NCI-H524 treated with DMSO at 0.1 percent for 48 hours (cell line): ENCODE measurements at places on chromosomes 7 and 10.

GRCh38 chr7:133359449-133359848 is 106.6 kb downstream of the EXOC4 start:
- no peak for DNase-seq

GRCh38 chr10:14653271-14654161 is 121.2 kb downstream of the FAM107B start:
- no peak for DNase-seq

DNA sequence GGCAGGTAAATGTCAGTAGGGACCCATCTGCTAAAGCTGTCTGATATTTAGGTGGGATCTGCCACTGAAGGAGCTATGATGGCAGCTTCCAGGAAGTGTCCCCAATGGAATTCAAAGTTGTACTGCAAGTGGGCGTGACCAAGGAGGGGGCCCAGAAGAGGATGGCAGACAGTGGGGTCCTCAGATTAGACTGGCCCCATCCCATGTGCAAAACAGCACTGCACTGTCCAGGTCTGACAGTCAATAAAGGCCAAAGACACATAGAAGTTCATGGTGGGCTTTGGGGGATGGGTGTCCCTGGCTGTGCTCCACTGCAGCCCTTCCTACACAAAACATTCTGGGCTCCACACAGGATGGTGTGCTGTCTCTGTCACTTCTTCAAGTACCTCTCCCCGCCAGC is 49.8 kb upstream of the SORCS1 start:
- no peak for DNase-seq

GRCh38 chr7:118350260-118350659 is 125.8 kb downstream of the ANKRD7 start:
- no peak for DNase-seq

DNA sequence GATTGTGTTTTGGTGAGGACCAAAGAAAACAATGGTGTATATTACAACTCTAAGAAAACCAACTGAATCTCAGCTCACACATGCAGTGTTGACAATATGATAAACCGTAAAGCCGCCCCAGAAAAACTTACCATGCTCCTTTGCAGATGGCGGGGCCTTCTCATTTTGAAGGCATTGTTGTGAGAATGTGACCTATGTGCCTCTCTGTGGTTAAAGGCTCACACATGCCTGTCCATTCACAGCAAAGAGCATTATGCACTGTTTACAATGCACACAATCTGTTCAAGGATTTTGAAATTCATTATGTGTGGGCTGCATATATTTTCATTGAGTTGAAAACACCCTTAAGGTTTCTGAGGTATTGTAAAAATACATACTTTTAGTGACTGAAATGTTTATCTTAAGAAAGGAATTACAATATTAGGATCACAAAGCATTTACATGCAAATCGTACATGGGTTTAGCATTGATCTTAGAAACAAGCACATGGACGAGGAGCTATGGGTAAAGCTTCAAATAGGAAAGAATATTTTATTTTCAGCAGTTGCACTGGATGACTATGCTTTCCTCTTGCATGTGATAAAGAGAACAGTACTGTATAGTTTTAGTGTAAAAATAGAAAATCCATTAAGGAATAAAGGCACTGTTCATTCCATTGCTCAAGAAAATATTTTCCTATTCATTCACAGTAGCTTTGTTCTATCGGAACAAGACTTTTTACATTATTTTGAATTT is 334.3 kb downstream of the ARL4A start:
- no peak for DNase-seq

DNA sequence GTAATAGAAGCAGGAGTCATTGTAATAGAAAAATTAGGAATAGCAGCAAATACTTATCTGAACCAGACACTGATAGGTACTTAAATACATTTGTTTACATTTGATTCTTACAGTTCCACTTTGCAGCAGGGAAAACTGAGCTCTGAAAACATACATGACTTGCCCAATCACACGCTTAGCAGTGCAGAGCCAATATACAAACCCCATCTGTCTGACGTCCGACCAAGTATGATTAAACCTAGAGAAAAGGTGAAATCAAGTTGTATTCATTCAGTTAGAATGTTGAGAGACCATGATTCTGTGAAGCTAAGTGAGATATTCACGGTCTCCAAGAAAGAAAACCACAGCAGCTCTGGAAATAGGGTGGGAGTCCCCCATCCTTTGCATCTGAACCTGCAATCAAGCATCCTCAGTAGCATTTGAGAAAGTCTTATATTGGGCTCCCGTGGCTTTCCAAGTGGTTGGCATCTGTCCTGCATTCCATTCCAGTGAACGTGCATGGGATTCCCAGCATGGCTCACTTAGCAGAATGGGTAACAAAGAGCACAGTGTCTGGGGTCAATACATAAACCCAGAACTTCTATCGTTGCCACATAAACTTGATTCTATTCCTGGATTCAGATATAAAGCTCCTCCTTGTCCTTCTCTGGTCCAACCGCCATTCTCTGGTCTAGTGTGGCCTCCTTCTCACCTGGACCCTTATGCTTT is 148.7 kb upstream of the RSU1 start:
- DNase-seq: no peak

GRCh38 chr10:10891124-10892082 is 126.3 kb upstream of the CELF2 start:
- DNase-seq: no peak

GRCh38 chr7:77348371-77348813 is 67.8 kb downstream of the GSAP start:
- DNase-seq: no peak

DNA sequence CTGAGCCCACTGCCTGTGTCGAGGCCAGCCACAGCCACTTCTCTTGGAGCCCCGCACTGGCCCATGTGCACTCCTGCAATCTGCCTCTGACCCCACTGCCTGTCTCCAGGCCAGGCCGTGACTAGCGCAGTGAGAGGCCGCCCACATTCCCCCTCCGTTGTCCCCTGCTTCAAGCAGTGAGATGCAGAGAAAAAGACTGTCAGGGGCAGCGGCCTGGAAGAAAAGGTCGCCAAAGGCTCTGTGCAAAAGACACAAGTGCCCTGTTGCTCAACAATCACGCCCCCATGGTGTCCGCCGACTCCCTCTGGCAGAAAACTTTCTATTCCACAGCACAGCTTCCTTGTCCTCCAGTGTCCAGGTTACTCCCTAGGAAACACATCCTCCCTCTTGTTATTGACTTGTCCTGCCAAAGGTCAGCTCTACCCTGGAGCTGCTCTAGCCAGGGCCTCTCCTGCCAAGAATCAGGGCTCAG is 9.9 kb downstream of the FAM131B start:
- DNase-seq: no peak

DNA sequence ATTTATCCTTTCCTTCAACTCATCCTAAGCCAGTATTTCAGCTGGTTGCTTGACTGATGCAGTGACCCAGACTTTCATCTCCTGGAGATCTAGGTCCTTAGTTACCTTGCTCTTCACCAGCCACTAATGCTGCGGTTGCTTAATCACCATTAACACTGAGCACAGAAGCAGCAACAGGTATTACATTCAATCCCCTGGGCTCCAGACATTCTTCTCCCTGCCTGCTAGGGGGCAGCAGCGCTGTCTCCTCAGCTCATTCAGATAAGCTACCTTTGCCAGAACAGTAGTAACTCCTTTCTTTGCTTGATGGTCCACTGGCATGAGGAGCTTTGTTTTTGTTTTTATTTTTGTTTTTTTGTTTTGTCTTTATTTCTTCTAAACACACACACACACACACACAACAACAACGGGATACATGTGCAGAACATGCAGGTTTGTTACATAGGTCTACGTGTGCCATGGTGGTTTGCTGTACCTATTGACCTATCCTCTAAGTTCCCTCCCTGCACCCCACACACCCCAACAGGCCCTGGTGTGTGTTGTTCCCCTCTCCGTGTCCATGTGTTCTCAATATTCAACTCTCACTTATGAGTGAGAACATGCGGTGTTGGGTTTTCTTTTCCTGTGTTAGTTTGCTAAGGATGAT is 1043.2 kb upstream of the C7orf33 start:
- peak; percentile 11 for DNase-seq

DNA sequence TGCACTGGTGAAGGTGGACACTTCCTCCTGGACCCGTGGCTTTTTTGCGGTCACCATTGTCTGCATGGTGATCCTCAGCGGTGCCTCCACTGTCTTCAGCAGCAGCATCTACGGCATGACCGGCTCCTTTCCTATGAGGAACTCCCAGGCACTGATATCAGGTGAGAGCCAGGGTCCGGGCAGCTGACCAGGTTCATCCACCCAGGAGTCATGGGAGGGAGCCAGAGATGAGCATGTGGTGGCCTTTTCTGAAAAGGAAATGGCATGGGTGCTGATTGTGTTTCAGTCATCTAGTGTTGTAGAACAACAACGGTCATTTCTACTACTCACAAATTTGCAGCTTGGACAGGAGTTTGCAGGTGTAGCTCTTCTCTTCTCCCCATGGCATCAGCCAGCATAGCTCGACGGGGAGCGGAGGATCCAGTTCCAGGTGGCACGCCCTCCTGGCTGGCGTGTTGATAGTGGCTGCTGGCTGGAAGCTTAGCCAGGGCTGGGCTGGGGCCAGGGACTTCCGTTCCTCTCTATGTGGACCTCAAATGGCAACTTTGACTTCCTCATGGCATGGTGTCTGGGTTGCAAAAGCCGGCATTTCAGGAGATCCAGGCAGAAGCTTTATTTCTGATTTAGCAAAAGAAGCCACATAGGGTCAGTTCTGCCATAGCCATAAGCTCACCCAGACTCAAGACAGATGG is 32.7 kb downstream of the SLC29A3 start:
- no peak for DNase-seq

- DNase-seq: no peak
Measured at GRCh38 chr7:110448918-110449317, 642.0 kb upstream of the LRRN3 start.

DNA sequence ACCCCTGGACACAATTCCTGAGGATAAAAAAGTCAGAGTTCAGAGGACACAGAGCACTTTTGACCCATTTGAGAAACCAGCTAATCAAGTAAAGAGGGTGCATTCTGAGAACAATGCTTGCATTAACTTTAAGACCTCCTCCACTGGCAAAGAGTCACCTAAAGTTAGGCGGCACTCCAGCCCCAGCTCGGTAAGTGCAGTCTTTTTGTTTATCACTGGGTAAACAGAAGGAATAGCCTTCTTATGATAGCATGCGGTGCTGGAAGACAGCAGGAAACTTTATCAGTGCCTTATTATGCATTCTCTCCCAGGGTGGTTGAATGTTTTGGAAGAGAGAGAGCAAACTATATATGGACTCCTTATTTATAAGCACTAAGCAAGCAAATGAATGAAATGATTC is 130.5 kb downstream of the CDK14 start:
- DNase-seq: no peak

- no peak for DNase-seq
Measured at GRCh38 chr7:101690061-101690460, 61.0 kb upstream of the MYL10 start.

DNA sequence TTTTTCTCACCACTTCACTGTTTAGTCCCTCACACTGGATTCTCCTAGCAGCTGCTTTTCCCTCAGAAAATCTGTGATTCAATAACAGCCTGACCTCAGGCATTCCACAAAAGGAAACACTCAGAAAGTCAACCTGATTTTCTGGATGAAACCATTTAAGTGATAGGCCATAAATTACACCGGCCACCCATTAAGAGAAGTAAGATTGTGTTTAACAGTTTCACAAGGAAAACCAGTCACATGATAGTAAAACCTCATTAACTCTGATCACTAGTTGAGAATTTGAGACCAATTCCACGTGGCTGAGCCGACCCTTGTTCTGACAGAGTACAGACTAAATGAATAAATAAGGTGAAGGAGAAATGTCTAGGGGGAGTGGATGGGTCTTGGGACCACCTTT is 7.7 kb downstream of the GRM8 start:
- peak; percentile 83 for DNase-seq

DNA sequence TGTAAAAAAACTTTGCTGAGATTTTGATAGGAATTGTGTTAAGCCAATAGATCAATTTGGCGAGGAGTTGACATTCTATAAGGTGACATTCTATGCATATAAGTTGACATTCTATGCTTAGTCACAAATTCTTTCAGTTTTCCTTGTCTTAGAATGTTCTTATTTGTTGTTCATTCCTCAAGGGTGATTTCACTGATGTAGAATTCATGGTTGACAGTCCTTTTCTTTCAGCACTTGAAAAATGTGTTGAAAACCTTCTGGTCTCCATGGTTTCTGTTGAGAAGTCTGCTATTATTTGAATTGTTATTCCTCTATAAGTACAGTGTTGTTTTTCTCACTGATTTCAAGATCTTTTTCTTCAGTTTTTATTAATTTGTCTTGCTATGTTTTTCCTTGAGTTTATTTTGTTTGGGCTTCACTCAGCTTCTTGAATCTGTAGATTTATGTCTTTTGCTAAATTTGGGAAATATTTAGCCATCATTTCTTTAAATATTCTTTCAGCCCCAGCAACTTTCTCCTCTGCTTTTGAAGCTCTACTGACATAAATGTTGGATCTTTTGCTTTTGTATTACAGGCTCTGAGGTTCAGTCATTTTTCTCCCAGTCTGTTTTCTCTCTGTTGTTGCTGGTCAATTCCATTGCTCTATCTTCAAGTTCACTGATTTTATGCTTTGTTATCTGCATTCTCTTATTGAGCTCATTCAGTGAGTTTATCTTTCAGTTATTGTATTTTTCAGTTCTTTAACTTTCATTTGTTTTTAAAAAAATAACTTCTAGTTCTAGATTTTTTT is 154.9 kb downstream of the SDK1 start:
- no peak for DNase-seq

DNA sequence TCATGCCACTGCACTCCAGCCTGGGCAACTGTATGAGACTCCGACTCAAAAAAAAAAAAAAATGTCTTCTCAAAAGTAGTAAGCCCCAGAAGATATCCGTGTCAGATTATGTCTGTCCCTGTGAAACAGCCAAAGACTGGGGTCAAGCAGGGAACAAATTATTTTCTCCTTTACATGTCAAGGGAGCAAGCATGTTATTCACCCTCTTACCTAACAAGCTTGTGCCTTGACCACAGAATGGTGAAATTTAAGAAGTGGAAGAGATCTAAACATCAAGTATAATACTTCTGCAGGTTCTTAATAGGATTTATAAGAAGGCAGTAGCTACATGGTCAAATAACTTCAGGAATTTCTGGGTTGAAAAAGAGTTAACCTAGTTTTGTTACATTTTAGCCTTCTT is 187.9 kb downstream of the ZNF365 start:
- no peak for DNase-seq

GRCh38 chr10:126187399-126187798 is 200.9 kb downstream of the ADAM12 start:
- no peak for DNase-seq

DNA sequence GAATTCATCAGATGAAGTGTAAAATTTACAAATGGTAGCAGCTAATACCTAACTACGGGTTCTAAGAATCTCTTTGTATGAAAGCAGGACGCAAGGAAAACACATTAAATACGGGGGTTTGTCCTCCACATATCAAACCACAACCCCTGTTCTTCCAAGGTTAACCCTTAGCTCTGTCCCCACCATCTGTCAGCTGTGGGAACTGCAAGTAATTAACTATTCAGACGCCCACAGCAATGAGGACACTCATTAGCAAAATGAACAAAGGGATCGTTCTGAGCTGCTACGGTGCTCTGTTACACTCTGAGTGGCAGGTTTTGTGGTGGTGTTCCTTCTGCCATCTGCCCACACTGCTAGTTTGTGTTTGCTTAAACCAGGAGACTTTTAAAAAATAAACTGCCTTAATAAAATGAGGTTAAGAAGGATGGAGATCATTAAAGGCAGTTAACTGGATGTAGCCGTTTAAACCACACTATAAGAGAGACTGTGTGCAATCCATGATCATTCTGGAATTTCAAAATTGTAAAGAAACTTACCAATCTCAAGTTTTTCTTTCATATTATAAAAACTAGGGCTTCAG is 51.4 kb downstream of the C10orf67 start:
- no peak for DNase-seq
